COR-L47 (cell line): ENCODE measurements at places on chromosomes 4 and X.

GRCh38 chrX:39961441-39961840 lies 136.3 kb downstream of the BCOR start:
- DNase-seq = no peak

GRCh38 chrX:19739683-19740082 lies 147.7 kb downstream of the SH3KBP1 start:
- DNase-seq = peak; percentile 2

DNA sequence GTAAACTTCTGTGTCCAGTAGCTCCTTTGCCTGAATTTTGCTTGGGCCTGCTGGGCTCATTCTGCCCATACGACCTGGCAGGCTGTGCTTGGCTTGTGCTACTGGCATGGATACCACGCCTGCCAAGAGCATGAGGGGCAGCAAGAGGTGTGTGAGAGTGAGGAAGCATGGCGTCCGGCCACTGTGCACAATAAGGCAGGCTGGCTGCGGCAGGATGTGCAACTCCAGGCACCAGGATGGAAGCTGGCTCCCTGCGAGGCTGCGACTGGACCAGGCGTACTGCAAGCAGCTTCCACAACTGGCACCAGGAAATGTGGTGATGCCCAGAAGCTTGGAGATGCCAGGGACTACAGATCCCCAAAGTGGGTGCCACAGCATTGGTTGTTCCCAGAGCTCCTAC lies 709.3 kb downstream of the PCDH18 start:
- DNase-seq = no peak

DNA sequence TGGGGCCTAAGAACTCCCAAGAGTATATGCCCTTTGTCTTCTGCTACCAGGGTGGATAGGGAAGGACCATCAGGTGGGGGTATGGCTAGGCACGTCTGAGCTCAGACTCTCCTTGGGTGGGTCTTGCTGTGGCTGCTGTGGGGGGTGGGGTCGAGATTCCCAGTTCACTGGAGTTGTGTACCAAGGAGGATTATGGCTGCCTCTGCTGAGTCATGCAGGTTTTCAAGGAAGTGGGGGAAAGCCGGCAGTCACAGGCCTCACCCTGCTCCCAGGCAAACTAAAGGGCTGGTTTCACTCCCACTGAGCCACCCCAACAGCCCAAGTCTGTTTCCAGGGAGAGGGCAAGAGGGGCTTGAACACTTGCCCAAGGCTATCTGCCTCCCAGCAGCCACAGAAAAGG lies 249.7 kb downstream of the NR3C2 start:
- no peak for DNase-seq

DNA sequence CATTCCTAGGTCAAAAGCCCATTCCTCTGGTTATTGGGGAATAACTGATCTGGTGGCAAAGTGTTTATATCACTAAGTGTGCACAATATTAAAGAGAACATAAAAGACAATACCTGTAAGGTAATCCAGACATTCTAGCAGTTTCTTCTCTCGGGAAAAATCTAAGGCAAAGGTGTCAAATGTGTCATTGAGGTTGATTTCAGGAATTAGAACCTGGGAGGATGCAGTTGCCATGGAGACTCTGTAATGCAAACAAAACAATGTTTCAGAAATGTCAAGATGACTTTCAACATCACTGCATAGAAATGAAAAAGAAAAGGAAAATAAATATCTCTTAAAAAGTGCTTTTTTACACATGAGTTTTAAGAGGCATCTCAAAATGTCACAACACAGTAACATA lies 145.9 kb downstream of the MID1 start:
- no peak for DNase-seq

DNA sequence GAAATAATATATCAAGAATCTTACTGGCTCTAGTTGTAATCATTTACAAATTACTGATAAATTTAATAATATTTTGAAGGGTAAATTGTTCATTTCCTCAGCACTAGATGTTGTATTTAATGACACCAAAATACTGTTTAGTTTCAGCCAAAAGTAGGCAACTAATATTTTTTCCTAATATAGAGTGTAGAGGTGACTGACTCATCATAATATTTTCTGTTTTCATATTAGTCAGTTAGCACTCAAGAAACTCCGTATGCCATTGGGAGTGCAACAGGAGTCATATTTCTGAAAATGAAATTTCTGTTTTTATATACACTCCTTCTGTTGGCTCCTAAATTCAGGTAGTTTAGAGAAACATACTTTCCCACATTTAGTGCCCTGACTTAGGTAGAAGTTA lies 36.6 kb upstream of the PTPN13 start:
- no peak for DNase-seq

DNA sequence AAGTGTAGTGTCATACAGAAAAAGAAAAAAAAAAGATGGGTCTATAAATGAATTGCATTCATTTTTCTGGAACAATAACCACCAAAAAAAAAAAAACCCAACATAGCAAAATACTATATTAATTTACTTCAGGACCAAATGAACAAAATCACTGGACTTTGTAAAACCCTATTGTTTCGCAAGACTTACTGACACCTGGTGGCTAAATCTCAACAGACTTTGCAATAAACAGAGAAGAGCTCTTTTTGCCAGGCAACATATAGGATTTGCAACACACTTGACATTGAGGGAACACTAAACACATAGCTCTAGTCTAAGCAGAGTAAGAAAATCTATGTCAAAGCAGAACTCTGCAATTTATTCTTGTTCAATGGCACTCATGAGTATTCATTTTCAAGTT lies 990.2 kb downstream of the STPG2 start:
- peak; percentile 47 for DNase-seq

GRCh38 chr4:26139310-26139924 lies 181.4 kb upstream of the RBPJ start:
- no peak for DNase-seq

GRCh38 chrX:44937606-44938005 lies 64.6 kb downstream of the KDM6A start:
- DNase-seq = no peak

DNA sequence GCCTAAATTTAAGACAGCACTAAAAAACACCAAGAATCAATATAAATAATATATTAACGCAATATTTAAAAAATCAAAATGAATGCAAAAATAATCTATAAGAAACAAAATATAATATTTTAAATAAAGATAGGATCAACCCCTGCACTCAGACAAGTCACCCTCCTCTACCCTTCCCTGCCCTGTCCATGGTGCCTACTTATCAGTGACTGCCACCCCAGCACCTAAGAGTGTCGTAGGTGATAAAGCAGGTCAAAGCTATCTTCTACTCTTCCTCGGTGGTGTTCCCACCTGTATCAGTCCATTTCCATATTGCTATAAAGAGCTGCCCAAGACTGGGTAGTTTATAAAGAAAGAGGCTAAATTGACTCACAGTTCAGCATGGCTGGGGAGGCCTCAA lies 251.9 kb downstream of the STIM2 start:
- no peak for DNase-seq

DNA sequence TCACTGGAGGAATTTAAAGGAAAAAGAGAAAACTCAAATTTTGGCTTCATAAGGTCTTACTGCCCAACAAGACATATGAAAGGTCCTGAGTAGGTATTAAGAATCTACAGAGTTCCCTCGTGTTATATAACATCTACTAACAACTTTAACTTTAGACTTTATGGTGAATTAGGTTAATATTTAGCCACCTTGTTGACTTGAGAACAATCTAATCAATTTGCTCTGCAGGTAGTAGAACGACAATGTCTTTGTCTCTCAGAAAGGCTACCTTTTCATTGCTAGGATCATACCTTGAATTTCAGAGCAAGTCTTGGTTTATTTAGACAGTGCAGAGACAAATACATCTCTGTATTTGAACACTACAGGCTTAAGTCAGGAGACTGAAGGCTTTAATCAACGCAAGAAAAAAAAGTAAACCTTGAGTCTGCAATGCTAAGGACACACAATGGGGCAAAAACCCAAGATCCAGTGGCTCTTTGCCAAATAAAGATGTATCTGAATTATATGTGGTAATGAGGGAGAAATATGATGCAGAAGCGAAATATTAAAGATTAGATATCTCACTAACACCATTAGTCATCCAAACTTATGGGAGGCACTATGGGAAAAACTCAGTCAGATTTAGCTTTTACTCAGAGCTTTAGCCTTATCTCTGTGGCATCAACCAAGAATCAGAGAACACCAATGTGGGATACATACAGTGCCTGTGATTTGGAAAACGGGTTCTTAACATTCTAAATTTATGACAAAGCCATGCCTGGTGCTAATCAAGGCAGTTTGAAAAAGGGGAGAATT lies 93.6 kb upstream of the FTHL17 start:
- DNase-seq = no peak

DNA sequence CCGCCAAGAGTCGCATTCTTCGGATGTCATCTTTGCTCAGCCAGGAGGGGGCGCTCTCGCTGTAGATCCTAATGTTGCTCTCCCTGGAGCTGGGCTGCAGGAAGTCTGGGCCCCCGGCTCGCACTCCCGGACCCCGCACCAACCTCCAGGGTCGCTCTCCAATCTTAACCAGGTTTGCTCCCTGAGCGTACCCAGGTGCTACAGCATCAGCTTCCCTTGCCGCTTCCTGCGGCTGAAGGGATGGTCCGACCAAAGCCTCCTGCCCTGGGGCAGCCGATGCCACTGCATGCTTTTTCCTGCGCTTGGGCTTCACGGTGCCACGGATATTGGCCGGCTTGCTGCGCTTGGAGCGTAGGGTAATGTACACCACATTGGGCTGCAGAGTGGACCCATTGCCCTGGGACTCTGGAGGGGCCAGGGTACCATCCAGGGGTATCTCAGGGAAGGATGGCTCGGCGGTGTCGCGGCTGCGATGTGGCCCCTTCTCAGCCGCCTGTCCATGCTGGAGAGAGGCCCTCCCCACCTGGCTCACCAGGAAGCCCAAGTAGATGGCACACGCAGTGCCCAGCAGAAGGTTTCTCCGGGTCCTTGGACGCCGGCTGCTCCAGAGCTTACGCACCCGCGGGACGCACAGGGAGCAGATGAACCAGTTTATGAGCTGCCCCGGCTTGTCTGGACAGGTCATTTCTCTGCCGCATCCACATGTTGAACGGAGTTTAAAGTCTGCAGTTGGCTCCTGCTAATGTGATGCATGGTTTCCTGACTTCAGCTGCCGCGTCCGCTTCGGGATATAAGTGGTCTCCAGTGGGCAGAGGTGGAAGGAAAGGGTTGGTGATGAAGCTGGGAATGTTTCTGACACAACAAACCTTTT lies 1.9 kb downstream of the GASK1B start:
- no peak for DNase-seq

GRCh38 chr4:184102488-184102887 lies 115.2 kb downstream of the ENPP6 start:
- no peak for DNase-seq

DNA sequence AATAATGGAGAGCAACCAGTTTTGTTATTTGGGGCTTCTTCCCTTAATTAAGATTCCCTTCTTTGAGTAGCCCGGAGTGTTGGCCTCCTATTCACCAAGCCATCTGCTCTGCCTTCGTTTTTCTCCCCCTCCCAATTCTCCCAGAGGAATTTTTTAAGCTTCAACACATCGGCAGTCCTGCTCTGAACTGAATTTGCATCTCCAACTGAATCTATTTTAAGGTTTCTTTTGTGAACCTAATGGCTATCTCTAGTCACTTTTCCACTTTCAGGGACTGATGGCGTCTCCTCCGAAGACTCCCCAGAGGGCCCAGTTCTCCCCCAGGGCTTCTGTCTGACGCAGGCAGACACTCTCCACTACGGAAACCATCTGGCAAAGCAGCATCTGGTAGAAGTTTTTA lies 280.2 kb downstream of the ADGRA3 start:
- no peak for DNase-seq

GRCh38 chr4:126582737-126583136 lies 1050.0 kb upstream of the INTU start:
- no peak for DNase-seq

- DNase-seq = no peak
Measured at GRCh38 chrX:74119016-74119910, 184.7 kb upstream of the ZCCHC13 start.

DNA sequence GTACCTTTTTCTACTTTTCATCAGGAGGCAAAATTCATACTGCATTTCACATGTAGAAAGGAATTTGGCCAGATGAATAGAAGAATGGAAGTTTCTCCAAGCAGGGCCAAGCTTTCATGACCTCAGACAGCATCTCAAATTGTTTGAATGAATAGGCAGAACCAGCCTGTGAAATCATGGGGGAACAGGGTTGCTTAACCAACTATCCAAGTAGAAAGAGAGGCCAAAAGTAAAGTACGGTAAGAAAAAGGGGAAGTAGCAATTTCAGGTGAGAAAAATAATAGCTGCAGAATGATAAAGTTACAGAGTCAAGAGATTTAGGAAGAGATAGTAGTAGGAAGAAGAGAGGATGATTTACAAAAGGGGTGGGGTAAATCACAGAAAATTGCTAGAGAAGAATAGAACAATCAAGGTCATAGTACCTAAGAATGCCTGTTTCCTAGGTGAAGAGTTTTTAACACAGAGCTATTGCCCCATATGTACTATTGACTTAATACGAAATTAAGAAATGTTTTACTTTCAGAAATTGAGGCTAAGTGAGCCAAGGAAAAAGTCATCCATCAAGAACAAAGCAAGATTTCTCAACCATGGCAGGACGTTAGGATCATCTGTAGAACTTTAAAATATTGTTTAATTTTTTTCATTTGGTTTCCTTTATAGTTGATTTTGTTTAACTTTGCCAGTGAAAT lies 177.1 kb upstream of the TET2 start:
- DNase-seq = no peak

GRCh38 chr4:13289391-13289790 lies 194.7 kb downstream of the RAB28 start:
- no peak for DNase-seq

DNA sequence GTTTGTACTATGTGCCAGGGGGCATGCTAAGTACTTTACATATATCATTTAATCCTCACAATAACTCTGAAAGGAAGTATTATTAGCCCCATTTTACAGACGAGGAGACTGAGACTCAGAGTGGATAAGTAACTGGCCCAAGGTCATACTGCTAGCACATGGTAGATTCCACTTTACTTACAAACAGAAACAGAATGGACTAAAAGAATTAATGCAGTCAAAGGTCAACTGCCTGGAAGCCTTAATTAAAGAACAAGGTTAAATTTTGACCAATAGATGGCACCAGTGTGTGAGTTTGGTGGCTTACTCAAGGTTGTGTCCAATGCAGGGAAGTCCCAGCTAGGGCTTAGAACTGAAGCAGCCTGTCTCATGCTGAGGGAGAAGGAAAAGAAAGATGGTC lies 4.7 kb downstream of the RIPPLY1 start:
- no peak for DNase-seq
